Forelimb muscle (tissue), 1 donor: ENCODE measurements at places on chromosomes 7 and 10. TPM values are rescaled to one million over a fixed set of nuclear protein-coding genes. Genes with fewer than 3 reads are reported as not detected.

MAT1A gene
- not detected for polyA plus RNA-seq

COL28A1 gene
- polyA plus RNA-seq, result 1.1 TPM

TMEM213 gene
- 0.09 TPM for polyA plus RNA-seq

TBX20 gene
- polyA plus RNA-seq, result not detected

SH2D4B gene
- not detected for polyA plus RNA-seq

OR2A12 gene
- polyA plus RNA-seq, result 0.09 TPM

EIF5AL1 gene
- polyA plus RNA-seq, result 0.49 TPM

PYROXD2 gene
- 13.7 TPM for polyA plus RNA-seq

ALDH18A1 gene
- 35.5 TPM for polyA plus RNA-seq

UTF1 gene
- polyA plus RNA-seq, result not detected

CUBN gene
- polyA plus RNA-seq, result 3.7 TPM

ARMC3 gene
- not detected for polyA plus RNA-seq

OGDHL gene
- polyA plus RNA-seq, result 0.66 TPM

PUS7 gene
- polyA plus RNA-seq, result 12.9 TPM

GLI3 gene
- polyA plus RNA-seq, result 10.8 TPM

PAPOLB gene
- 0.05 TPM for polyA plus RNA-seq

PLXNA4 gene
- 4.9 TPM for polyA plus RNA-seq

TUBB8 gene
- polyA plus RNA-seq, result not detected

INMT gene
- 8.3 TPM for polyA plus RNA-seq

OPALIN gene
- not detected for polyA plus RNA-seq

HOXA3 gene
- 14.3 TPM for polyA plus RNA-seq

KCNMA1 gene
- polyA plus RNA-seq, result 15.1 TPM

SLC4A2 gene
- 55.9 TPM for polyA plus RNA-seq

PNLIPRP3 gene
- not detected for polyA plus RNA-seq

HABP2 gene
- 0.19 TPM for polyA plus RNA-seq

ANKRD2 gene
- 48.1 TPM for polyA plus RNA-seq

TAS2R5 gene
- 2.4 TPM for polyA plus RNA-seq

LRRTM3 gene
- polyA plus RNA-seq, result 2.2 TPM

ANXA8 gene
- not detected for polyA plus RNA-seq

CPN1 gene
- not detected for polyA plus RNA-seq

IMMP2L gene
- polyA plus RNA-seq, result 15.3 TPM

ALOX5 gene
- polyA plus RNA-seq, result 1.1 TPM

FAM131B gene
- polyA plus RNA-seq, result 1.5 TPM

WDFY4 gene
- 3.7 TPM for polyA plus RNA-seq

AP5Z1 gene
- 14.1 TPM for polyA plus RNA-seq

VAX1 gene
- polyA plus RNA-seq, result not detected

BCAP29 gene
- 42.0 TPM for polyA plus RNA-seq

ZNF680 gene
- polyA plus RNA-seq, result 9.5 TPM

INPP5F gene
- 15.6 TPM for polyA plus RNA-seq

RAMP3 gene
- 3.4 TPM for polyA plus RNA-seq

RBP3 gene
- 0.09 TPM for polyA plus RNA-seq

ABCB4 gene
- polyA plus RNA-seq, result 0.40 TPM

NHLRC2 gene
- 16.1 TPM for polyA plus RNA-seq

CUZD1 gene
- 0.95 TPM for polyA plus RNA-seq

EPHB6 gene
- polyA plus RNA-seq, result 4.2 TPM

PAX4 gene
- polyA plus RNA-seq, result not detected

ODAD2 gene
- 0.62 TPM for polyA plus RNA-seq

HHEX gene
- 7.3 TPM for polyA plus RNA-seq

ZNF804B gene
- not detected for polyA plus RNA-seq

SORBS1 gene
- 76.7 TPM for polyA plus RNA-seq

PHF14 gene
- 31.6 TPM for polyA plus RNA-seq

AEBP1 gene
- polyA plus RNA-seq, result 65.4 TPM

ST7 gene
- 16.2 TPM for polyA plus RNA-seq

FZD8 gene
- polyA plus RNA-seq, result 21.9 TPM

LRRC4 gene
- 3.3 TPM for polyA plus RNA-seq

CRTAC1 gene
- polyA plus RNA-seq, result 0.63 TPM

H2BK1 gene
- not detected for polyA plus RNA-seq
